Omental fat pad (tissue), 4 donors: ENCODE measurements at places on chromosomes 11 and 22.

GRCh38 chr11:83156996-83157593 lies at the start of gene PCF11:
Gene PCF11, plus strand, starts transcription at chr11:83157131. Its CDS starts 309 bp downstream, at chr11:83157440.
- DNase-seq: no peak

GRCh38 chr11:24198481-24198880 lies 298.4 kb upstream of the LUZP2 start:
- DNase-seq: no peak

- no peak for DNase-seq
Measured at GRCh38 chr11:61082062-61082870, 20.0 kb upstream of the CD5 start.

DNA sequence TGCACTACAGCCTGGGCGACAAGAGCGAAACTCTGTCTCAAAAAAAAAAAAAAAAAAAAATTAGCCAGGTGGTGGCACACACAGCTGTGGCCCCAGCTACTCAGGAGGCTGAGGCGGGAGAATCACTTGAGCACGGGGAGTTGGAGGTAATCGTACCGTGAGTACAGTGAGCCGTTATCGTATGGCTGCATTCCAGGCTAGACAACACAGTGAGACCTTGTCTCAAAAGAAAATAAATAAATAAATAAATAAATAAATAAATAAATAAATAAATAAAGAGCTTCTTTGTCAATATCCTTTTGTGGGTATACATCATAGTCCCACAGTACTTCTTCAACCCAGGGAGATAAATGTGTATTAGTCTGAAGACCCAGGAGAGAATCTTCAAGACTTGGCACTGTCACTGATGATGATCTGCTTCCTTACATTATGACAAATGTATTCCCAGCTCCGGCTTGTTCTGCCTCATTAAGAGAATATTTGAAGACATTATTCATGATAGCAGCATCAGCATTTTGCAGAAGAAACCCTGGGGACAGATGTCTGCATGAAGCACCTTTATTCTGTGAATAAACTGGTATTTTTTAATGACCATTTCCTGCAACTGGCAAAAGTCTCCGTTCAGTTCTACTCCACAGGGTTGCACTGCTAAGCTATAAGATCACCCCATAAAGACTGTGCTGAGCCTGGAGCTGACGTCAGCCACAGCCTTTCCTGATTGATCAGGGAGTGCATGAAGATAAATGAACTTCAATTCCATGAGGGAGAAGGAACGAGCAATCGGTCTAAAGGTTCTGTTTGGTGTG lies 1.6 kb upstream of the ACY3 start:
- no peak for DNase-seq

DNA sequence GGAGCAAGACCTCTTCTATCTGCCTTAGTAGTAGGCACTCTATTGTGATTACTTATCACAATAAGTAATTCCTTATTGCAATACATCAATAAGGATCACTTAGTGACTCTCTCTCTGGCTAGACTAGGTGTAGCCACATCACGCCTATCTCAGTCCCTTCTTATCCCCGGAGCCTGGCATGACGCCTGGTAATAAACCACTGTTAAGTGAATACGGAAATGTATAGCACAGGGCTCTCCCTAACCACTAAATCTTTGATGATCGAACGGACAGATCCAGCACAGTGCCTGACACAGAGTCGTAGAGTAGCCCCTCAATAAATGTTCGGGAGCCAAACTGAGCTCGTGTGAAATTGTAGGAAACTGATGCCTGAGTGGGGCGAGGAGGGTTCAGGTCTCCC lies 143.3 kb downstream of the FBXO7 start:
- DNase-seq: no peak

GRCh38 chr11:57874981-57875380 lies 113.4 kb downstream of the CTNND1 start:
- DNase-seq: no peak

GRCh38 chr11:65357856-65358356 lies 3.4 kb downstream of the TIGD3 start:
- DNase-seq: no peak

DNA sequence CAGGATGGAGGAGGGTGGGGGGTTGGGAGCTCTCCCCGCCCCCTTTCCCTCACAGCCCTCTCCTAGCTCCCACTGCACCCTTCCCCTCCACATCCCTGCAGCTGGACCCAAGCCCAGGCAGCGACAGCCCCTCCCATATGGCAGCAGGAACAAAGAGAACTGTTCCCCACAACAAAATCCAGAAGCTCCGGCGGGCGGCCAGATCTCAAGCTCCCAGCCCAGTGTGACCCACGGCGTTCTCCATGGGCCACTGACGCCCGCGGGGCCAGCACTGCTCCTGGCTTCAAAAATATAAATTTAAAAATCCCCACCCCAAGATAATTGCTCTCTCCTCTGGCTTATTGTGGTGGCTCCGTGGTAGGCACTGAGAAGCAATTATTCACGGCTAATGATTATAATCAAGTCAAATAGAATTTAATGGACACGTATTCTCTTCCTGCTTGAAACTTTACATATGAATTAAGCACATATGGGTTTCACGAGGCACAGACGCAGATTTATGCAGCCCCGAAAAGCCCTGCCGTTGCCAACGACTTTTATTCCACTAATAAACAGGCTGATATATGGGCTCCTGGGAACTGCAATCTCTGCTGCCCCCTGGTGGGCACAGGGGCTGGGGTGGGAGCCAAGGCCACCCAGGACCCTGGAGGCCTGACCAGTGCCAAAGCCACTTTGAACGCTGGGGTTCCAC lies 17.5 kb downstream of the MACROD1 start:
- peak; percentile 88 for DNase-seq

- no peak for DNase-seq
Measured at GRCh38 chr22:29706486-29706885, 13.3 kb upstream of the CABP7 start.

- no peak for DNase-seq
Measured at GRCh38 chr11:108562746-108563581, 30.6 kb downstream of the EXPH5 start.

DNA sequence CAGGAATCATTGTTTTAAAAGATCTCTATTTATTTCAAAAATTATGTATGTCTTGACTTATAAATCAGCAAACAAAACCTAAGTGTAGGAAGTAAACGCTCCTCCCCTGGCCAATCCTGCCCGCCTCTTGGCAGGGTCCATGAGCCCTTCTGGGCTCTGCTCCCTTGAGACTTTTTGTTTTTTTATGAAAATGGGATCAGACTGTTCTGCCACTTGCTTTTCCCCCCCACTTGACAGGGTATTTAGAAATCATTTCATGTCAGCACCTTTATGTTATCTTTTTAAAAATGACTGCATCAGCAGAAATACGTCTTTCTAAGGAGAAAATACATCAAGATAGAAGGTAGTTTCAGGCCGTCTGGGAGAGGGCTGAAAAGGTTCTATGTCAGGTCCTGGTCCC lies 35.6 kb downstream of the FBLN1 start:
- DNase-seq: no peak

GRCh38 chr22:46977656-46978343 lies 215.3 kb downstream of the TBC1D22A start:
- DNase-seq: no peak

DNA sequence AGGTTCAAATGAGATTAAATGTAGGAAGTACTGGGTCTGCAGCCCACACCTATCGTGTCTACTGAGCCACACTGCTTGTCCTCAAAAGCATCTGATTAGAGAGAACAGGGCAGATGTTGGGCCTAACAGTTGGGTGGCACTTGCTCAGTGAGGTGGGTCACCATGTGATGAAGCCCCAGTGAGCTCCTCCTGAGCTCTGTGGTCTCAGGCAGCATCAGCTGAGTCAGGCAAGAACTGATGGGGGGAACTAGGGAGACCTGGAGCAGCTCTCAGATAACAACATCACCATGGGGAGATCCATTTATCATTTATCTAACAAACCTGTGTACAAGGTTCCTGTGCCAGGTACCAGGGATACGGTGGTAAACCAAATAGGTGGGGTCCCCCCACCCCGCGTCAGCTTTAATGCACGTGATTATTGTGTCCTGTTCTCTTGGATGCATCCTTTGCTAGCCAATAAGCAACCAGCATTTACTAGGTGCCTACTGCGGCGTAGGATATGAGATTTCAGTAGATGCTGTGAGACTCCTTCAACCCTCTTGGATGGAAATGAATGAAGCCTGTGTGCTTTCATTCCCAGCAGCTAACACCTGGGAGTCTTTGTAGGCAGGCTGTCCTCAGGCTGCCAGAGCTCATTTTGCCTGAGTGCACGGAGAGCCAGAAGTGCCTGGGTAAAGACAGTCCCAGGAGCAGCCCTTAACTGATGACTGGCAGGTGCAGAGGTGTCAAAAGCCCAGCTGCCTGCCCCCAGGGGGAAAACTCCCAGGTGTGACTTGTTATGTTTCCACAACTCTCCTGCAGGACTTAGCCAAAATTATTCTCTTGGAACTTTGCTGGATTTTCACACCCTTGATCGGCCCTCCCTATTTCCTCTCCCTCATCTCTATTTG lies 73.6 kb upstream of the NARS2 start:
- DNase-seq: no peak

- no peak for DNase-seq
Measured at GRCh38 chr11:94799726-94800125, 31.6 kb downstream of the AMOTL1 start.

DNA sequence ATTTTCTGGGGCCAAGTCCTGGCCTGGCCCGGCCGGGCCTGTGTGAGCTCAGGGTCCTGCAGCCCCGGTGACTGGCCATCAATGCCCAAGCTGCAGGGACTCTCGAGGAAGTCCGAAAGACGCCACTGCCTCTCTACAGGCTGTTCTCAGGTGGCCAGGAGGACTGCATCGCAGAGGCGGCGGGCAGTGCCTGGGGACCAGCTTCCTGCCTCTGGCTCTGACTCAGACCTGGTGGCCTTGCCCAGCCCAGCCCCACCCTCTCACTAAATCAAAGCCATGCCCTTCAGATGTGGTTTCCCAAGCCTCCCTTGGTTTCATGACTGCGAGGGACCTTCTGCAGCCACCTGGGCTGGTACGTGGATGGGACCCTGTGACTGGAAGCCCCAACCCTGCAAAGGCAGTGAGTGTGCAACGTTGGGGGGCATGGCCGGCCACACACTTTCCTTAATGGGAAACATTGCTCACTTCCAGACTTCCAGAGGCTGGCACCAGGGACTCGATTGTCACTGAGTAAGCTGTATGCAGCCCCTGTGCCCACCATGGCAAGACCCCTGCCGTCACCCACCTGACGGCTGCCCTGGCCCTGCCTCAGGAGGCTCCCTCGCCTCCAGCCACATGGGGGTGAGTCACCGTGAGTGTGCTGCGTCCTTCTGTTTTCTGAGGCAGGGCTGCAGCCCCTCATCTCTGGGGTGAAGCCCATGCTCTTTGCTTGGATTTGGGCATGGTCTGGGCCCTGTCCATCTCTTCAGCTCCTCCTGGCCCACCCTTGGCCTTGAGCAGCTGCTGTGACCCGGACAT lies 6.0 kb upstream of the FGF3 start:
- no peak for DNase-seq

GRCh38 chr11:19163617-19164016 lies 38.2 kb downstream of the CSRP3 start:
- DNase-seq: no peak

DNA sequence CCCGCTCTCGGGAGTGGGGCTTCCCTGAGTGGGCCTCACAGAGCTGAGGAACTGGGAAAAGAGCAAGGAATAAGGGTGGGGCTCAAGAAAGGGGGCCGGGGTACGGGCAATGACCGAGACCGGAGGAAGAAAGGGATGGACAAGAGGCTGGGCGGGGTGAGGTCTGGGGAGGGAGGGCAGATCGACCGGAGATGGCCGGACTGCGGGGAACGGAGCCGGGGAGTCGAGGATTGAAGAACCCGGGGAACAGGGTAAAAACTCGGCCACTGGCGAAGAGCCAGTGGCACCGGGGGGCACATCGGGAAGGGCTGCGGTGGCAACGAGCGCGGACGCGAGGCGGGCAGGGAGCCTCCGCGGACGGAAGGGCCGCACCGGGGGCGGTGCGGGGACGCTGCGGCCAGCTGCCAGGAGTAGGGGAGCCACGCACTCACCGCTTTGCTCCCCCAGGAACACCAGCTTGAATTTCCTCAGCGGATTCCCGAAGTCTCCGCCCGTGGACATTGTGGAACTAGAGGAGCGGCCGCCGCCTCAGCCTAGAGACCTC lies 667 bp downstream of the RAB6A start:
- DNase-seq: no peak

DNA sequence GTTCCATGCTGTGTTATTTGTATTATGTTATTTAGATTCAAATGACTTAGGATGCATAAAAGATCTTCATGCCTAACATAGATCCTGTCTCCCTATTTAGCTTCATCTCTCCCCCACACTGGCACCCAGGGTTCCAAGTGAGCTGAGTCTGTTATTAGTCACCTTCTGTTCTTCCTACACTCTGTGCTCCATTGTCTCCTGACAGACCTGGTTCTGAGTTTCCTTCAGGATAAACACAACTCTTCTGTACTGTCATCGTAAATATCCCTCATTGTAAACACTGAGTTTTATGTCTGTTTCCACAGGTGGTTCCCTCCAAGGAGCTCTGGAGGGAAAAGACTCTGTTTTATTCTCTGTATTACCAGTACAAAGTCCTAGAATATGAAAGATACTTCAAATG lies 8.7 kb downstream of the MMP26 start:
- DNase-seq: no peak

GRCh38 chr11:46492532-46492931 lies 101.0 kb upstream of the CHRM4 start:
- no peak for DNase-seq

DNA sequence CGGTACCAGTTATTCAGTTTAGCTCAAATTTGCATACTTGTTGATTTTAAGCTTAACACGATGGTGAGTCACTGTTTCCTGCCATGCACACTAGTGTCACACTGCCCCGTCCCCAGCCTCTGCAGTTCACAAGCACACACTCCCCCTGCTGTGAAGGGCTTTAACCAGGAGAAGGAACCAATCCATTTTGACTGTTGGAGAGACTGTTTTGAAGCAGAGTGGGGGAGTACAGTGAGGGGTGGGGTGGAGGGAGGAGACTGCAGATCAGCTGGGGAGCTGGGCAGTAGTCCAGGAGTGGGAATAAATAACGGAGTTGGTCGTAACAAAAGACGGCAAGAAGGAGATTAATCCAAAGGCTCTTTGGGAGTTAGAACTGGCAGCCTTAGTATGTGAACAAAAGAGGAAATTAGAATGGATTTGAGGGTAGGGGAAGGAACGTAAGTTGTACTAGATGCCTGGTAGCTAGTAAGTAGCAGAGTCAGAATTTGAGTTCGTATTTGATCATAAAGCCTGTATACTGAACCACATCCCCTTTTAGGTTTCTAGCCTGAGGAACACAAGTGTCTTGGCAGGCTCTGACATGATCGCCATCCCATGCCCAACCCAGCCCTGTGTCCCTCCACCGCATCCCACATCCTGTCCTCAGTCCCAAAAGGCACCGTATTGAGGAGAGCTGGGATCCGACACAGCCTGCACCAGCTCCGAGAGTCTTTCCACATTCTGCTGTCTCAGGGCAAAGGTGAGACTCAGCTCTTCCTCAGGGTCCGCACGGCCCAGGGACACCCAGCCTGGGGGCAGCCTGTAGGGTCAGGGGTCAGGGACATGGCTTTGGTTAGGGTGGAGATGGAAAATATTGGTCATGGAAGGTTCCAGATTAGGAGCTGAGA lies 862 bp downstream of the TPP1 start:
- peak; percentile 23 for DNase-seq

GRCh38 chr22:32249231-32249630 lies 5.9 kb downstream of the SLC5A4 start:
- DNase-seq: no peak
